ENCODE measurements at places on chromosomes 11 and 22. TPM values are rescaled to one million over a fixed set of nuclear protein-coding genes. Genes with fewer than 3 reads are reported as not detected.

- DNase-seq, result no peak
- H3K27me3 ChIP-seq, result peaks cover 6% of the 10 kb centered on the region
These were observed 3.3 kb downstream of the TTLL1 start for GRCh38 chr22:43085658-43086606.

DNA sequence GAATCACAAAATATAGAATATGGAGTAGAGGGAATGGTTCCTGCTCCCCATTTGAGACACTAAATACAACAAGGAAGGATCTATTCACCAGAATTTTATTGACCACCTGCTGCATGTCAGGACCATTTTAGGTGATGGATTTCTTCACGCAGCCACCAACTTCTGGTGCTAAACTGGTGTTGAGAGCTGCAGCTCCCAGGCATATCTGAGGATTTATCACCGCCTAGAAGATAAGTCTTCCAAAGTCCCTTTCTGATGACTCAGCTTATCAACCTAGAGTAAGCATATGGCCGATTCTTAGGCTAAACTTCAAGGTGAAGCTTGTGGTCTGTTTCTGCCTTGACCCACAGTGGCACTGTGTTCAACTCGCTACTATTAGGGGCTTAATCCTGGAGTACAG is 6.7 kb downstream of the DDI1 start:
- H3K27me3 ChIP-seq, result no peaks in the 10 kb centered on the region
- H3K36me3 ChIP-seq, result no peaks in the 10 kb centered on the region
- H3K4me1 ChIP-seq, result peaks cover 3% of the 10 kb centered on the region
- no peak for DNase-seq
- no peak overlapping the region for H3K4me3 ChIP-seq
- no peak overlapping the region for H3K27ac ChIP-seq

- no peak overlapping the region for H3K27ac ChIP-seq
- no peak for DNase-seq
- no peak overlapping the region for H3K4me3 ChIP-seq
- peaks cover 20% of the 10 kb centered on the region for H3K4me1 ChIP-seq
These were observed 11.1 kb downstream of the NUMA1 start for GRCh38 chr11:72069200-72069599.

- DNase-seq, result no peak
- peaks cover 5% of the 10 kb centered on the region for H3K36me3 ChIP-seq
- H3K4me1 ChIP-seq, result peaks cover 33% of the 10 kb centered on the region
These were observed 11.4 kb downstream of the ARAP1 start for GRCh38 chr11:72740562-72741428.

GRCh38 chr22:28822930-28823551 is 22.7 kb upstream of the XBP1 start:
- peaks cover 3% of the 10 kb centered on the region for H3K4me1 ChIP-seq
- peaks cover 2% of the 10 kb centered on the region for H3K27me3 ChIP-seq
- H3K4me3 ChIP-seq, result no peak overlapping the region
- H3K36me3 ChIP-seq, result no peaks in the 10 kb centered on the region

Gene SERHL2
- total RNA-seq, result 4.4 TPM

Gene MPZL3
- 0.54 TPM for total RNA-seq

All from glutamatergic neuron (in vitro differentiated cells).